ENCODE measurements at places on chromosomes 2 and 18. TPM values are rescaled to one million over a fixed set of nuclear protein-coding genes. Genes with fewer than 3 reads are reported as not detected.
A peak's percentile ranks its signal among the peaks of the same experiment; 100 is the strongest.

PIAS2 gene
- total RNA-seq: 30.4 TPM

CEBPZ gene
- 56.9 TPM for total RNA-seq

PGAP1 gene
- total RNA-seq: 12.7 TPM

ATP8B1 gene
- total RNA-seq: 5.2 TPM

CCL20 gene
- total RNA-seq: 0.27 TPM

FBXO48 gene
- 0.71 TPM for total RNA-seq

PLEK gene
- 4.4 TPM for total RNA-seq

DNA sequence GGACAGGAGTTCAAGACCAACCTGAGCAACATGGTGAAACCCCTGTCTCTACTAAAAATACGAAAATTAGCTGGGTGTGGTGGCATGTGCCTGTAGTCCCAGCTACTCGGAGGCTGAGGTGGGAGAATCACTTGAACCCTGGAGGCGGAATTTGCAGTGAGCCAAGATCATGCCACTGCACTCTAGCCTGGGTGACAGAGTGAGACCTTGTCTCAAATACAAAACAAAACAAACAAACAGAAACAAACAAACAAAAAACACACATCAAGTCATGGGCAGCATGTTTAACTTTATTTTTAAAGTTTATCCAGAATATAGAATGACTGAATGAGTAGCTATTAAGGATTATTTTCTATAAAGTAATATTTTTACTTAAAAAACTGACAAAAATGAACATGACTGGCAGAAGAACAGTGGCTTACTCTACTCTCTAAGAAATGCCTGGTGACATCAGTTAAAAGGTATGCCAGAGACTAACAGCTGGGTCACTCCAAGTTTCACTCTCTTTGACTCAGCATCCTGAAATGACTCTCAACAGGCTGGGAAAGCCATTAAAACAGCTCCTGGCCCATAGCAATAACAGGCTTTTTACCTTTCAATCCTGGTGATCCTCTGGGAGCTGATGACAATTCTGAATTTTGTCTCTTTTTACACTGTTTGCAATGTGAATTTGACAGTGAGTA, 281.6 kb upstream of the STON1 start:
- peak; percentile 94 for DNase-seq
- H3K27me3 ChIP-seq: no peaks in the 10 kb centered on the region
- no peak overlapping the region for H3K4me3 ChIP-seq
- no peaks in the 10 kb centered on the region for H3K36me3 ChIP-seq
- H3K4me1 ChIP-seq: peaks cover 19% of the 10 kb centered on the region

GRCh38 chr2:8580316-8581233, 101.3 kb upstream of the ID2 start:
- H3K4me1 ChIP-seq: peaks cover 12% of the 10 kb centered on the region
- H3K27me3 ChIP-seq: peaks cover 3% of the 10 kb centered on the region
- DNase-seq: no peak
- H3K4me3 ChIP-seq: no peak overlapping the region
- H3K27ac ChIP-seq: no peak overlapping the region

DNA sequence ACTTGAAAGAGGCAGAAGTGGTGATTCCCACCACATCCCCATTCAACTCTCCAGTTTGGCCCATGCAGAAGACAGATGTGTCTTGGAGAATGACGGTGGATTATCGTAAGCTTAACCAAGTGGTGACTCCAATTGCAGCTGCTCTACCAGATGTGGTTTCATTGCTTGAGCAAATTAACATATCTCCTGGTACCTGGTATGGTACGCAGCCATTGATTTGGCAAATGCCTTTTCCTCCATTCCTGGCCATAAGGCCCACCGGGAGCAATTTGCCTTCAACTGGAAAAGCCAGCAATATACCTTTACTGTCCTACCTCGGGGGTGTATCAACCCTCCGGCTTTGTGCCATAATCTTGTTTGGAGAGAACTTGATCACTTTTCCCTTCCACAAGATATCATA, 411.5 kb upstream of the SMIM21 start:
- H3K4me1 ChIP-seq: no peaks in the 10 kb centered on the region
- no peak for DNase-seq
- H3K27ac ChIP-seq: no peak overlapping the region
- H3K27me3 ChIP-seq: no peaks in the 10 kb centered on the region
- H3K4me3 ChIP-seq: no peak overlapping the region
- no peaks in the 10 kb centered on the region for H3K36me3 ChIP-seq

GRCh38 chr2:106098081-106098480, 96.0 kb downstream of the UXS1 start:
- no peak overlapping the region for H3K4me3 ChIP-seq
- peak; percentile 36 for DNase-seq
- H3K27me3 ChIP-seq: no peaks in the 10 kb centered on the region
- H3K36me3 ChIP-seq: peaks cover 28% of the 10 kb centered on the region

DNA sequence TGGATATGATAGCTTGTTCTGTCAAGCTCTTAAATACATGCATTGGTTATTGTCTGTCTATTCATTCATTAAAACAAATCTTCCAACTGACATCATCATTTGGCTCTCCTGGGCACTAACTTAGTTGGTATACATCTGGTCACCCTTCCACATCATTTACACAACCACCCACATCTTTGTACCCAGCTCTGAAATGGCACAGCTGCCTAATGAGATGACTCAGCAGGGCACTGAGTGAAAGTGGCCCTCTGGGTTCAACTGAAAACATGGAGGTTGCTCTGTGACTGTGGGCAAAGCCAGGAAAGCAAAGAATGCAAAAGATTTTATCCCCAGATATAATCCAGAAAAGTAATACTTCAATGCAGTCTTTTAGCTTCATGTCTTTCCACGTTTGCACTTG, 234.0 kb upstream of the MAP2 start:
- H3K4me1 ChIP-seq: no peaks in the 10 kb centered on the region
- H3K27me3 ChIP-seq: no peaks in the 10 kb centered on the region
- no peak overlapping the region for H3K4me3 ChIP-seq
- no peak overlapping the region for H3K27ac ChIP-seq
- H3K36me3 ChIP-seq: no peaks in the 10 kb centered on the region

DNA sequence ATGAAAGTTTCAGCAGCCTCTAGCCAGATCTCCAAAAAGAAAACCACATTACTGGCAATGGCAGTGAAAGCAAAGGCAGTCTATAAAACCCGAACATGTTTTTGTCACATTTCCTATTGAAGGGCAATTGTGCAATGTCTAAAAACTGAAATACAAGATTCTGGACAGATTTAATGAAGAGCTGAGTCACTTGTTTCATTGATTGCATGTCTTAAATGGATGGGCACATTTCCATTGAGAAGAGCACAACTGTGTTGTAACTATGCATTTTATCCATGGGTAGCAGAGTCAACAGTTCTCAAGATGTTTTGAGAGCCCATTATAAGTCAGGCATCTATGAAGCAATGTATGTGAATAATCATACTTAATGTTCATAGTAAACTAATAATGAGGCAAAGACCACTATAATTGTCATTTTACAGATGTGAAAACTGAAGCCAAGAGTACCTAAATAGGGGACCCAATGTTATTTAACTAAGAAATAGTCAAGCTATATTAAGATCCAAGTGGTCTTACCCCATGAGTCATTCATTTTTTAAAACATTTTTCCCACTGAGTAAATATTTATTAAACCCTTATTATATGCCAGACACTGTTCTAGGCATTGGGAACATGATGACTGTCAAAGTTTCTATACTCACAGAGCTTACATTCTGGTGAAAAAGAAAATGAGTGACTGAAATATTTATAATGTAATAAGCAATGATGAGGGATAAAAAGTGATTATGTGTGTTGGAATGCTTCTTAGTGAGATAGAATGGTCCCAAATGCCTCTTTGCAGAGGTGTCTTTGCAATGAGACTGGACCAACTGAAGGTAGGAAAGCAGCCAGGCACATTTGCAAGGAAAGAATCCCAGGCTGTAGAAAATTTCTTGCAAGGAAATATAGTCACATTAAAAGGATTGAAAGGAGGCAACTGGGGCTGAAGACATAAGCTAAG, 818.9 kb upstream of the ACVR2A start:
- no peaks in the 10 kb centered on the region for H3K27me3 ChIP-seq
- no peaks in the 10 kb centered on the region for H3K36me3 ChIP-seq
- no peak for DNase-seq
- no peak overlapping the region for H3K27ac ChIP-seq
- H3K4me1 ChIP-seq: no peaks in the 10 kb centered on the region

- no peak overlapping the region for H3K27ac ChIP-seq
- peak; percentile 33 for DNase-seq
- no peaks in the 10 kb centered on the region for H3K36me3 ChIP-seq
- H3K27me3 ChIP-seq: peaks cover 21% of the 10 kb centered on the region
- H3K4me3 ChIP-seq: no peak overlapping the region
Measured at GRCh38 chr2:26911911-26912861, 58.3 kb upstream of the MAPRE3 start.

GRCh38 chr2:179059026-179059700, 9.2 kb upstream of the CCDC141 start:
- no peaks in the 10 kb centered on the region for H3K36me3 ChIP-seq
- no peak for DNase-seq
- no peaks in the 10 kb centered on the region for H3K27me3 ChIP-seq

GRCh38 chr2:113216891-113217454, 43.2 kb downstream of the PSD4 start:
- H3K36me3 ChIP-seq: no peaks in the 10 kb centered on the region
- peaks cover 30% of the 10 kb centered on the region for H3K4me1 ChIP-seq
- H3K4me3 ChIP-seq: no peak overlapping the region
- no peaks in the 10 kb centered on the region for H3K27me3 ChIP-seq
- peak overlapping the region; percentile 55 for H3K27ac ChIP-seq
- DNase-seq: no peak

DNA sequence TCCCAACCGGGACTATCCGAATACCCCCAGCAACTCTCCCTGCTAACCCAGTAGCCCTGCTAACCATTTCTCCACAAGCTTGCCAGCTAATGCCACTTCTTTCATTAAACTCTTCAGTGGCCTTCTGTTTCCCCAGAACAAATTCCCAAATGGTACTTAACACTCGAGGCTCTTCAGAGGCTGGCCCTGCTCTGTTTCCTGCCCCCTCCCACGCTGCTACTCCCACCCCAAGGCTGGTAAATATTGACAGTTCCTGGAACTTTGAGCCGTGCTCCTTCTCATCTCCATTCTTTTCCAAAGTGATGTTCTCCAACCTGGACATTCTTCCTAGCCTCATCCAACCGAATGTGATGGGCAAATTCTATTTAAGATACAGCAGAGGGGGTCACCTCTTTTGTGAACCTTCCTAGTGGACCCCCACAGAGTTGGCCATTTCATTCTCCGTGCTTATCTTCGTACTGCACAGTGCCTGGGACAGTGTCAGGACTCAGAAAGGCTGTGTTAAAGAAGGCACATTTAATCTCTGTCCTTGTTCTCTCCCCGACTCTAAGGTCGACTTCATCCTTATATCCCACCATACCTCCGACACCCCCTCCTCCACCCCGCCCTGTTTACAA, 3.2 kb upstream of the KIDINS220 start:
- DNase-seq: no peak
- no peaks in the 10 kb centered on the region for H3K36me3 ChIP-seq

- no peaks in the 10 kb centered on the region for H3K27me3 ChIP-seq
- no peaks in the 10 kb centered on the region for H3K4me1 ChIP-seq
- no peak overlapping the region for H3K27ac ChIP-seq
- H3K36me3 ChIP-seq: no peaks in the 10 kb centered on the region
Measured at GRCh38 chr2:41495050-41495449, 552.8 kb upstream of the PKDCC start.

GRCh38 chr18:21179590-21180220, 62.3 kb upstream of the GREB1L start:
- no peaks in the 10 kb centered on the region for H3K4me1 ChIP-seq
- DNase-seq: peak; percentile 80
- no peaks in the 10 kb centered on the region for H3K36me3 ChIP-seq
- no peak overlapping the region for H3K4me3 ChIP-seq

DNA sequence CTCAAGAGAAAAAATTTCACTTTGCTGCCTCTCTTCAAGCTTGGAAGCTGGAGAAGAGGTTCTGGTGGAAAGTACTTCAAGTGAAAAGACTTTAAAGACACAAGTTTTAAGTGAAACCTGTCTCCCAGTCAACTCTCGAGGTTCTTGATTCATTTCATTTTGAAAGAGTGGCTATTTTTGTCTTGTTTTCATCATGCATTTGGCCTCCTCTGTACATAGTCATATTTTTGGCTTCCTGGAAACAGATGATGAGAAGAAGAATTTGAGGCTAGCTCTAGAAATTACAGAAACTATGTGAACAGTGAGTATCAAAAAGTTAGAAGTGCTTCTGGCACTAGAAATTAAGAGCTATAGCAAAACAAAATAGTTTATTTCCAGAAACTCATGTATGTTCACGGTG, 124.8 kb downstream of the DTNA start:
- peak; percentile 85 for DNase-seq
- H3K36me3 ChIP-seq: peaks cover 2% of the 10 kb centered on the region
- peak overlapping the region; percentile 45 for H3K27ac ChIP-seq
- no peaks in the 10 kb centered on the region for H3K27me3 ChIP-seq

- DNase-seq: peak; percentile 96
- H3K27me3 ChIP-seq: no peaks in the 10 kb centered on the region
- H3K4me3 ChIP-seq: peak overlapping the region; percentile 47
- peaks cover 56% of the 10 kb centered on the region for H3K4me1 ChIP-seq
Measured at GRCh38 chr2:120820263-120820952, 84.7 kb downstream of the GLI2 start.

DNA sequence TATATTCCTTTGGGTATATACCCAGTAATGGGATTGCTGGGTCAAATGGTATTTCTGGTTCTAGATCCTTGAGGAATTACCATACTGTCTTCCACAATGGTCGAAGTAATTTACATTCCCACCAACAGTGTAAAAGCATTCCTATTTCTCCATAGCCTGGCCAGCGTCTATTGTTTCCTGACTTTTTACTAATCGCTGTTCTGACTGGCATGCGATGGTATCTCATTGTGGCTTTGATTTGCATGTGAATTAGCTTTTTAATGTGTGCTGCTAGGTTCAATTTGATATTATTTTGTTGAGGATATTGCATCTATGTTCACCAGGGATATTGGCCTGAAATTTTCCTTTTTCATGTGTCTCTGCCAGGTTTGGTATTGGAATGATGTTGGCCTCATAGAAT, 67.4 kb upstream of the VRK2 start:
- no peaks in the 10 kb centered on the region for H3K4me1 ChIP-seq
- H3K36me3 ChIP-seq: no peaks in the 10 kb centered on the region
- H3K4me3 ChIP-seq: no peak overlapping the region
- no peaks in the 10 kb centered on the region for H3K27me3 ChIP-seq
- DNase-seq: no peak

DNA sequence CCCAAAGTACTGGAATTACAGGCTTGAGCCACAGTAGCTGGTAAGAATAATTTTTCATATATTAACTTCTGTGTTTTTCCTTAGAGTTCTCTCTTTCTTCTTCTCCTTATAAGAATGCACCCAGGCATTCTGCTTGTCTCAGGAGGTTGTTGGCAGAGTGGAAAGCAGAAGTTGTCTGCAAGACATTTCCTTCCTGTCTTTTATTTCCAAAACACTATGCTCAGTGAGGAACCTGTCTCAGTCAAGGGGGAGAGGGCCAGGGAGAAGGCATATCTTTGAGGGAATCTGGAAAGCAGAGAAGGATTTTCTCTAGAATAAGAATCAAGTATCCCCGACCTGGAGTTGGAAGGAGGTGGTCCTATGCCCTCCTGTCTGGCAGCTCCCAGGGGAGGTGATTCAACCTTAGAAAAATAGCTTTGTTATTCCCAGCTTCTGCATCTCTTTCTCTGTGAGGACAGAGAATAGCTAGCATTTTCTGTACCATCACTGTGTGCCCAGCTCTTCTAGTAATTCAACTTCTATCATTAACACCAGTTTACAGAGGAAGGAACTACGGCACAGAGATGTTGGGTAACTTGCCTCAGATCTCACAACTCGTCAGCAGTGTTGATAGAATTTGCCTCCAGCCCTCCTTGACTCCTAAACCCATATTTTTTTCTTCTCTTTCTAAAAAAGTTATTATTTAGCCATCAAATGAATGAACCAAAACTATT, 3.8 kb upstream of the LPIN2 start:
- DNase-seq: peak; percentile 77
- no peaks in the 10 kb centered on the region for H3K36me3 ChIP-seq
- H3K27me3 ChIP-seq: no peaks in the 10 kb centered on the region
- H3K4me3 ChIP-seq: no peak overlapping the region
